ENCODE measurements at places on chromosomes 2 and 18.

DNA sequence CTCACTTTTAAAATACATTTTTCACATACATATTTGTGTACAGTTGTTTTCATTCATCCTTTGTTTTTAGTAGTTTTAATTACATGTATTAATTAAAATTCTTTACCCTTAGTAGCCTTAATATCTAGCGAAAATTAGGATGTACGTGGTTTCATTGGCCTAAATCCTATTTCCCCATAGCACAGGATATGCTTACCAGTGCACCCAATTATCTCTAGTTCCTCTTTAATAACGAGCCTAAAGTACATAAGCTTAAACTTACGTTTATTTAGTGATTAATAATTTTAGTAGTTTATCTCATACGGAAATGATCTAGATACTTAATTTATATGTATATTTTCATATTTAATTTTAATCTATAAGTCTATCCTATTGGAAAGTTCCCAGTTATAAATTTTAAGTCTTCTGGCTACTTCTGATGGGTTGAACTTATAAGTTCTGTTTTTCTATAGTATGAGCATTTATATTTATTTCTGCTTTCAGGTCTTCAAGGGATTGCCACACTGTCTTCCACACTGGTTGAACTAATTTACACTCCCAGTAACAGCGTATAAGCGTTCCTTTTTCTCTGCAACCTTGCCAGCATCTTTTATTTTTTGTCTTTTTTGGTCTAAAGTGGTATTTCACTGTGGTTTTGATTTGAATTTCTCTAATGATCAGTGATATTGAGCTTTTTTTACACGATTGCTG lies 21.4 kb upstream of the RUFY4 start:
- DNase-seq, result no peak

GRCh38 chr2:85727798-85728197 lies 26.0 kb upstream of the ATOH8 start:
- DNase-seq, result no peak

DNA sequence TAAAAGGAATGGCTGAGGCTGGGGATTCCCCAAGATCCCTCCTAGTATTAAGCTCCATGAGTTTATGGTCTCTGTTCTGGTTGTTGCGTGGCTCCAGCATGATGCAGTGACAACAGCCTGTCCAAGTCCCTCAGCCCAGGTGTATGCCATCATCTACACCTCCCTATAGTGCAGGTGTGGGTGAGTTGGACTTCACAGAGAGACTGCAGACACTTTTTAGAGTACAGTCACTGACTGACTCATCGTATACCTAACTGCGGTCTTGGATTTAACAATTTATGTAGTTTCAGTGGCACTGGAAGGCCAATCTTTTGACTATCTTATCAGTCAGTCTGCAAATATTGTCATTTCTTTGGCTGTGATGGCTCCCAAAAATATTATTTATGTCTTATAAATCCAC lies 415.0 kb downstream of the TMX3 start:
- DNase-seq, result no peak

DNA sequence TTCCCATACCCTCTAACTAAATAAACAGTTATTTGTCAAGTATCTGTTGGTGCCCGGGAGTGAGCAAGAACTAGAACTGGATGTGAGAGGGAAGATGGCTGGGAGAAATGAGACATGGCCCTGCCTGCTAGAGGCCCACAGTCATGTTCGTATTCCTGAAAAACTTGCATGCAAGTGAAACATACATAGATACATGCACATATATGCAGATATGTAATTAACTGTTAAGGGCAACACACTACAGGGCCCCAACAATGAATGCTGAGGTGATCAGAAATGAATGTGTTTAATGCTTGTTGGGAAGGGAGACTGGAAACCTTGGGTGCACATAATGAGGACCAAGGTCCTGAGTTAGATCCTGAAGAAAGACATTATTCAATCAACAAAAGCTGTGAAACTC lies 49.8 kb downstream of the ADD2 start:
- DNase-seq, result no peak

DNA sequence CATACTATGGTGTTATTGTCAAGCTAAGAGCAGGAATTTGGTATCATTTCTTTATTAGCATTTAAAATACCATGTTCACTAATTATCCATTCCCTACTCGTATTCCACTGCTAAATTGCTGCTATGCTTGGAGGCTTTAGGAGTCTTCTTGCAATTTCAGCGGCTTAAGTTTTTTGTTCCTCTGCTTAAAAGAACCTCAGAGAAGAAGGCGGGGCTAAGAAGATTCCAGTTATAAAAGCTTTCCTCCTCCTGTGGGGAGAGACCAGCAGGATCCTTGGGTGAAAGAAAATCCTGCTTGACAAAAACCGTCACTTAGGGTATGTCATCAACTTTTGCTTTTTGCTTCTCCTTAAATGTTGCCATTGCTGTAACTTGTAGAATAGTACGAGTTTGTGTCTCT lies at the start of gene TRPM8:
Gene TRPM8 (plus strand): TSS at position 258 of the 400 bp plus-strand sequence. CDS start 9,165 bp downstream, outside the sequence.
- DNase-seq, result no peak

DNA sequence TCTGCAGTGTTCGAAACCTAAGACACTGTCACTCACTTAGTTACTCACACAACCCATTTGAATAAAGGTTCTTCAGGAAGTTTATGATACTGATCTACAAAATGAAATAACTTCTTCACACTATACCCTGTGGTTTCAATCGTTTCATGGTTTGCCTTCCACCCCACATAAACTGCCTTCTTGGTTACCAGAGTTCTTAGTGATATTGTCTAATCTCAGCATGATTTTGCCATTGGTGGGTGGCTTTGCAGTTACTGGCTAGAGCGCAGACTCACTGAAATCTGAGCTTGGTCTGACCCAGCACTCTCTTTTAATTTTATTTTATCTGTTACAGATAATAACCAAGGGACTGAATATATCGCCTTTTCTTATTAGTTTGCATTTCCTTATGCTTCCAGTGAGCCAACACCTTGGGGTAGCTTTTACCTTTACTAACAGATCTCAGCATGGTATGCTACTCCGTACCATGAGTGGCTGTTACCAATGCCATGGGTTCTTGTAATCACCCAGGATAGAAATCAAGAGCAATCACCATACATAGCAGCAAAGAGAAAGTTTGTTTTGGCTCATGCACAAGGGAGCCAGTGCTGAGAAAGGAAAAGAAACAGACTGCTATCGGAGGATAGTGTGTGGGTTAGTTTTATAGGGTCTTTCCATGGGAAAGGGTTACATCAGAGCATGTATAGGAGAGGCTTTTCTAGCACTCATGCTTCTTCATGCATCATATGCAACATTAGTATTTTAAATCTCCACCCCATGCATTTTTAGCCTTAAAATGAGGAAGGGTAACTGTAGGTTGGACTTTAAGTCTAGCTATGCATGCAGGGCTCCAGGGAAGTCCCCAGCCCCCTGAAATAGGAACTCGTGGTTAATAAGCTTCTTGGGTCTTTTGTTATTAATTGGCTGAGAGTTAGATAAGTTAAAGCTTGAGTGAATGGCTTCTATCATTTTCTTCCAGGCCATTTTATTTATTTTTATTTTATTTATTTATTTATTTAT lies 33.3 kb downstream of the ANXA4 start:
- DNase-seq, result no peak

DNA sequence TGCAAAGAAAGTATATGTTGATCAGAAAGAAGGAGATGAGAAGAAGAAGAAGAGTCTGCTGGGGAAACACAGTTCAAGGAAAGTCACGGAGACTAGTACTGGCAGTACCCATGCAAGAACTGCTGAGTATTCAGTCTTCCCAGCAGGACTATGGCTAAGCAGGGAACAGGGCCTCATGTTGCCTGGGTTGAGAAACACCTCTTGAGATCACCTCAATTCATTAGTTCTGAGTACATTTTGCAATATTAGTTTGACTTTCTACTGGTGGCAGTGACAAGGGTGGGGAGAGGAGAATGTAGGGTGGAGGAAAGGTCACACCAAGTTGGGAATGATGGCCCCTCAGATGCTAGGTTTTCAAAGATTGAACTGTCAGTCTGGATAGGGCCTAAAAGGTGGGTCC lies 50.5 kb downstream of the MRPL33 start:
- DNase-seq, result no peak

GRCh38 chr2:451495-451894 lies 163.6 kb upstream of the ALKAL2 start:
- no peak for DNase-seq

GRCh38 chr2:228652366-228652765 lies 470.9 kb upstream of the SPHKAP start:
- no peak for DNase-seq

- no peak for DNase-seq
Measured at GRCh38 chr2:157784169-157784822, 91.8 kb downstream of the ACVR1 start.

DNA sequence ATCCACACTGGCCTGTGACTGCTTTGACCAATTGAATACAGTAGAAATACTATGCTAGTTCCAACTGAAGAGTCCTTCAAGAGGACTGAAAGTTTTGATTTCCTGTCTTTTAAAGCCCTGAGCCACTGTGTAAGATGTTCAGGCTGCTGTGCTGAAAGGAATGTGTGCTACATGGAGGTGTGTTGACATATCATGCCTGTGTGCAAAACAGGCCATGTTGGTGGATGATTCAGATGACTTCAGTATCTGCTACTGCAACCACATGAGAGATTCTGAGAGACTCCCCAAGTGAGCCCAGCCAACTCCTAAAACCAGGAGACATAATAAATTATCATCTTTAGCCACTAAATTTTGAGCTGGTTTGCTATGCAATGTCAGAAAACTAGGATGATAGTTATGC lies 662.9 kb downstream of the ZEB2 start:
- DNase-seq, result no peak

DNA sequence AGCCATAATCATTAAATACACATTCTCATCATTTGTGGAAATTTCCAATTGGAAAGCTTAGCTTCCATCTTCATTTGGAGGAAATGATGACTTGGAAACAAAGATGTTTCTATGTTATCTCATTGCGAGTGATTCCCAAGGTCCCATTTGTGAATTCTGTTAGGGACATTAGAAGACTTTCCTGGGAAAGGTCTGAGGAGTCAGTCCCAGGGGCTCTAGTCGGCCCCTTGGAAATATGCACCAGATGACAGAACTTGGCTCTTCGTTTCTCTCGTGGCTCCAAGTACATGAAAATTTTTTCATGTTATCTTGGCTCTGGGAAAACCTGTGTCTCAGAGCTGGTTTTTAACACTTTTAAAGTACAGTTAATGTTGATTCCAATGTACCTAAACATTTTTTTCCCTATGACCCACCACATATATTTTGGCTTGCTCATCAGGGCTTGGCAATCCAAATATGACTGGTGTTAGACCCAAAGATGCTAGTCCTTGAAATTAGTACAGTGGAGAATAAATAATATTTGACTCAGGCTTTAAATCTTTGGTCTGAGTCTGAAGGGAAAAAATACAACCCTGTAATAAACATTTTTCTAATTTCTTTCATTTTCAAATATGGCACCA lies 15.4 kb upstream of the CAVIN2 start:
- no peak for DNase-seq

GRCh38 chr2:233428008-233428407 lies 73.7 kb downstream of the DGKD start:
- no peak for DNase-seq

DNA sequence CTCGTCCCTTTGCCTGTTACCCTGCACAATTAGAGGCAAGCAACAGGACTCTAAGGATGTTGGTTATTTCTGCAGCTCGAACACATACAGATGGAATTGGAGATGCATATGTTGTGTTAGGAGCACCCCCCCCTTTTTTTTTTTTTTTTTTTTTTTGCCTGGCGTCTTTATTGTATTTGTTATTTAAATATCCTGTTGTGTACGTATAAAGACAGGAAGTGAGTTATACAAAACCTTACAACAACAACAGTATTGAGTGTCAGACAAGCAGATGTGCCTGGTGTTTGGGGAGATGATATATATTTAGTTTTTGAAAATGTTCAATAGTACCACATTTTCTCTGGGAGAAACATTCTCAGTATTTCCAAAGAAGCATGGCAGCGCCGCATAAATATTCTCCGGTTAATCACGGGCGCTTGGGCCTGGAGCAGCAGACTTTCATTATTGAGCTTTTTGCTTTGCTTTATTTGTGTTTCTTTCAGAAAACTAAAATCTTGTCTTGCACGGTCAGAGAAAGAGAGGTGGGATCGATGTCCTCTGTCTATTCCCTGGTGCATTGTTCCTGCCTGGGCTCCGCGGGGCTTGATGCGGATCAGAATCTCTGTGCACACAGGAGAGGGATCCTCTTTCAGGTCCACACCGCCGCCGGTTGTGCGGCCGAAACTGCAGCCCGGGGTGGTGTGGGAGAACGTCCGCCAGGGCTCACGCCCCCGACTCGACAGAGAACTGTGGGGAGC lies 23.2 kb upstream of the ZNF516 start:
- DNase-seq, result no peak

- DNase-seq, result no peak
Measured at GRCh38 chr2:86338778-86339295, 1.4 kb upstream of the REEP1 start.

DNA sequence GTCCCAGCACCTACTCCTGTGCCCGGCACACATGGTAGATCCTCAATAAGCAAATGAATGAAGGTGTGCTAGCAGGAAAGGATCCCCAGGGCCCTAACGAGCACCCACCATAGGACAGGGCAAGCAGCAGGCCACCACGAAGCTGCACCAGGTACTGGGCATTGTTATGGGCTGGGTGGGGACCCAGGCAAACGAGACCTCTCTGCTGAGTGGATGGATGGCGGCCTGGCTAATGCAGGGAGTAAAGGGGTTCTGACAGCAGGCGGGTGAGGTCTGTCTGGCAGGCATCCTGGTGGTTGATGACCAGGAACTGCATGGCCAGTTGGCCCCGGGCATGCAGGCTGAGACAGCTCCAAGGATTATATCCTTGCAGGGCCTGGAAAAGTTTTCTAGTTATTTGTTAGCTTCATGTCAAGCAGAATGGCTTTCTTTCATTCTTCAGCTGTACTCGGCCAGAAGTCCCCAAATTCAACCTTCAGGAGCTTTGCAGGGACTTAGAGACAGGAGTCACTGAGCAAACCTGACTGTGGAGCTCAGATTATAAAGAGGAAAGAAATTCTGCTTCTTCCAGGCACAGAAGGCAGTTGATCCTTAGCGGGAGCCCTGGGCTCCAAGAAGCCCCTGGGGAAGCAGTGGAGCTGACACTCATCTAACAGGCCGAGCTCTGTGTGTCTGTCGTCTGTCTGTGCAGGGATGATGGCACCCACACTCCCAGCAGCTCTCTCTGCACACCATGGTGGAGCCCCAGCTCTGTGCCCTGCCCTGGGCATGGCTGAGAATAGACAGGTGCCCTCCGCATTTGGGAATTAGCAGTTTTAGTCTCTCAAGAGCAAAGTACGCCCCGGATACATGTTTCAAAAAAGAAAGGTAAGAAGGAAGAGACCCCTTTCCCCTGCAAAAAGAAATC lies 51.2 kb downstream of the SDC1 start:
- no peak for DNase-seq

All from KBM-7 (cell line).